ENCODE measurements at places on chromosomes 7 and 10.

- DNase-seq: no peak
Observed at GRCh38 chr7:33965183-33965744, 59.9 kb downstream of the BMPER start.

DNA sequence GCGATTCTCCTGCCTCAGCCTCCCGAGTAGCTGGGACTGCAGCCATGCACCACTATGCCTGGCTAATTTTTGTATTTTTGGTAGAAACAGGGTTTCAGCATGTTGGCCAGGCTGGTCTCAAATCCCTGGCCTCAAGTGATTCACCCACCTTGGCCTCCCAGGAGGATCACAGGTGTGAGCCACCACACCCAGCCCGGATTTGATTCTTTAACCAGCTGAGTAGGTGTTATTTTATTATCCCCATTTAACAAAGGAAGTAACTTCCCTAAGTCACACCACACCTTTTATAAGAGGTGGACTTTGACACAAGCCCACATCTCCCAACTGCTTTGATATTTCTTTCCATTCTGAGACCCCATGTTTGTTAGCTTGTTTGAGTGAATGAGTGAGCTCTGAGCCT is 25.0 kb downstream of the SLC25A28 start:
- DNase-seq: no peak

GRCh38 chr10:129766611-129767550 is 197.2 kb downstream of the EBF3 start:
- no peak for DNase-seq

GRCh38 chr10:74994854-74995253 is 116.6 kb upstream of the SAMD8 start:
- no peak for DNase-seq

- no peak for DNase-seq
Observed at GRCh38 chr7:24842449-24843241, 85.4 kb upstream of the GSDME start.

DNA sequence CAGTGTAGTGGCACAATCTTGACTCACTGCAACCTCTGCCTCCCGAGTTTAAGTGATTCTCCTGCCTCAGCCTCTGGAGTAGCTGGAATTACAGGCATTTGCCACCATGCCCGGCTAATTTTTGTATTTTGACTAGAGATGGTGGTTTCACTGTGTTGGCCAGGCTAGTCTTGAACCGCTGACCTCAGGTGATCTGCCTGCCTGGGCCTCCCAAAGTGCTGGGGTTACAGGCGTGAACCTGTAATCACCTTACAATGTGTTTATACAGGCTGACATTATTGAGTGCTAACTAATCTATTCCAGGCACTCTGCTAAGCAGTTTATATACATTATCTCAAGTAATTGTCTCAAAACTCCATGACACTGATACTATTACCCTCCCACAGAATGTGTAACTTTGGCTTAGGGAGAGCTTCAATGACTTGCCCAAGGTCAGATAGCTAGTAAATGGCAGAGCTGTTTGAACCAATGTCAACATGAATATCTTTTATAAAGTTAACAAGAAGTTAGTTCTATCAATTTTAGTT is 36.8 kb downstream of the KIFBP start:
- DNase-seq: no peak

GRCh38 chr7:68900096-68900495 is 698.2 kb upstream of the AUTS2 start:
- no peak for DNase-seq

DNA sequence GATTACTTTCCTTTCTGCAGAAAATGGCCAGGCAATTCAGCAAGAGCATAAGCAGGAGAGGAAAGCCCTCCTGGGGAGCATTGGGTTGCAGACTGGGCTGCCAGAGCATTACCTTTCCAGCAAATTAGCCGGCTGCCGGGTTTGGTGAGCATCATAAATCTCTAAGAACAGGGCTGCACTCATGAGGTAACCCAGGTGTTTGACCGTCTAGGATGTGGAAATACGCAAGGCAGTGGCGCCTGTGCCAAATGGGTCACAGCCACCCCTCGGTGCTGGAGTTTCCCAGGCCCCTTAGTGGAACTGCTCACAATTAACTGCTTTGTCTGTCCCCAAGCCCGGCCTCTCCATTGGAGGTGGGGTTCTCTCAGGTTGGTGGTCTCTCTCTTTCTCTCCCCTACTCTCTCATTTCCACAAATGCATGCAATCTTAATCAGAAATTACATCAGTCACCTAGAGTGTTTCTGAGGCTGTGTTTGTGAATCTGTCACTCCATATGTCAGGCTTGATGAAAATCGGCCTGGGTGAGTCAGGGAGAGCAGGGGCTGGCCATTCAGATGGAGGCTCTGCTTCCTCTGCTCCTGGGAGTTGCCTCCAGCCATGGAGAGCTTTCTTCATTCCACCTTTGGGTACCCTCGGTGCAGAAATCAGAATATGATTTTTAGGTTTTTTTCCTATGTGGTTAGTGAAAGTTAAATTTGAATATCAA is 26.7 kb downstream of the PTN start:
- DNase-seq: no peak

DNA sequence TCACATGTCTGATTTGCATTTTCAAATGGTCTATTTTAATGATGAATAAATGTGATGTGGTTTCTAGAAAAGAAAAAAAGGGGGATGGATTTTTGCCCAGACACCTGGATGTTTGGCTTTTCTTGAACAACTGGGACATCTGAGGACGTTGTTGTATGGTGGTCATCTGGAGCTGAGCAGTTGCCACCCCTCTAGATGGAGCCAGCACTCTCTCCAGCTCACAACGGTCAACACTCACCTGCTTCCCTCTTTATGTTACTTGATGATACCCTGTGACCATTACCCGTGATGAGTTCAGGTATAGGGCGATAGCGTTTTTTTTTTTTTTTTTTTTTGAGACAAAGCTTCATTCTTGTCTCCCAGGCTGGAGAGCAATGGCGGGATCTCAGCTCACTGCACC is 30.1 kb upstream of the PAXIP1 start:
- no peak for DNase-seq
